Stimulated activated CD4-positive, alpha-beta T cell treated with anti-CD3 and anti-CD28 coated beads, Interleukin-1b, Interleukin-23, amount 100 ng/mL, for 48 hours (primary cell): ENCODE measurements at places on chromosomes 11 and 22.

GRCh38 chr11:21771097-21771496 is 421.8 kb upstream of the ANO5 start:
- DNase-seq: no peak

GRCh38 chr22:46609724-46610201 is 10.4 kb upstream of the GRAMD4 start:
- DNase-seq: no peak

GRCh38 chr11:100800202-100800601 is 113.1 kb downstream of the ARHGAP42 start:
- DNase-seq: no peak

DNA sequence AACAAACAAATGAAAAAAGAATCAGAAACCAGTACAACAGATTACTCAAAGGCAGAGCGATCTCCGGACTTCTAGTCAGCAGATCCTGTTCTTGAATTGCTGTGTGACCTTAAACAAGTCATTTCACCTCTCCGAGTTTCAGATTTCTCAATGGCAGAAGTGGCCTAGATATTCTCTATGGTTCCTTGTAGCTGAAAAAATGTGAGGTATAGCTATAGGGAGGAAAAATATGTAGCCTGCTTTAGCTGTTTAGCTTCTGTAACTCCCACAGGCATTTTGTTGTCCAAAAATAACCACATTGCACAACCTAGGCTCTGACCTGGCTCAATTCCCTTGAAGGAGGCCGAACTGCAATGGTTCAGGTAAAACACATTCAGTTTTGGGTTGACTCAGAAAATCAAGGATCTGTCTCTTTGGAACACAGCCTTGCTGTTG is 100.7 kb downstream of the DBX1 start:
- no peak for DNase-seq

GRCh38 chr22:36879775-36880174 is 19.0 kb downstream of the NCF4 start:
- DNase-seq: no peak

- no peak for DNase-seq
Observed at GRCh38 chr11:1394936-1395772, 5.4 kb downstream of the BRSK2 start.

DNA sequence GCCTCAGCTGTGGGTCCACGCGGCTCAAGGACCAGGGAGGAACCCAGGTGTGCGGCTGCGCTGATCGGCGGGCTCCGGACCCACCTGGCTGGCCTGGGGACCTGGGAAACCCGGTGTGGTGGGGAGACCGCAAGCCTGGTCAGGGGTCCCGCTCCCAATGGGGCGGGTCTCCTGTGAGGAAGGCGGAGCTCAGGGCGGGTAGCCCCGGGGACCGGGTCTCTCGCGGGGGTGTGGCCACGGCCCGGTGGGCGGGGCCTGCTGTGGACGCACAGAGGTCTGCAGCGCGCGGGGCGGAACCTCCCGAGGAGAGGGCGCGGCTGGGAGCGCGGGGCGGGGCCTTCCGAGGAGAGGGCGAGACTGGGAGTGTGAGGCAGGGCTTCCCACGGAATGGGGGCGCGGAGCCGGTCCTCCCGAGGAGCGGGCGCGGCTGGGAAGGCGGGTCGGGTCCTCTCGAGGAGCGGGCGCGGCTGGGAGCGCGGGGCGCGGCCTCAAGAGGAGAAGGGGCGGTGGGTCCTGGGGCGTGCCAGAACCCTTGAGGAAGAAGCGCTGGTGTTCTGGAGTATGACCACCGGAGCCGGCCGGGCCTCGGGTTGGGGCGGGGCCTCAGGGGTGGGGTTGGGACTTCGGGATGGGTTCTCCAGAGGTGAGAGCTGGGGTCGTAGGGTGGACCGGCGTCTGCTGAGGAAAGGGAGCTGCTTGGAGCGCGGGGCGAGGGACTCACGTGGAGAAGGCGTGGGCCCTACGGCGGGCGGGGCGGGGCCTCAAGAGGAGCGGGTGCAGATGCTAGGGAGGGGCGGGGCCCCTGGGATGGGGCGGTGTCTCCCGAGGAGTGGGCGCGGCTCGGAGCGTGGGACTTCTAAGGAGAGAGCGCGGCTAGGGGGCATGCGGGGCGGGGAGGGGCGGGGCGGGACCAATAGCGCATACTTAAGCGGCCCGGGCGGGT is 20.8 kb downstream of the DGCR6L start:
- peak; percentile 90 for DNase-seq

DNA sequence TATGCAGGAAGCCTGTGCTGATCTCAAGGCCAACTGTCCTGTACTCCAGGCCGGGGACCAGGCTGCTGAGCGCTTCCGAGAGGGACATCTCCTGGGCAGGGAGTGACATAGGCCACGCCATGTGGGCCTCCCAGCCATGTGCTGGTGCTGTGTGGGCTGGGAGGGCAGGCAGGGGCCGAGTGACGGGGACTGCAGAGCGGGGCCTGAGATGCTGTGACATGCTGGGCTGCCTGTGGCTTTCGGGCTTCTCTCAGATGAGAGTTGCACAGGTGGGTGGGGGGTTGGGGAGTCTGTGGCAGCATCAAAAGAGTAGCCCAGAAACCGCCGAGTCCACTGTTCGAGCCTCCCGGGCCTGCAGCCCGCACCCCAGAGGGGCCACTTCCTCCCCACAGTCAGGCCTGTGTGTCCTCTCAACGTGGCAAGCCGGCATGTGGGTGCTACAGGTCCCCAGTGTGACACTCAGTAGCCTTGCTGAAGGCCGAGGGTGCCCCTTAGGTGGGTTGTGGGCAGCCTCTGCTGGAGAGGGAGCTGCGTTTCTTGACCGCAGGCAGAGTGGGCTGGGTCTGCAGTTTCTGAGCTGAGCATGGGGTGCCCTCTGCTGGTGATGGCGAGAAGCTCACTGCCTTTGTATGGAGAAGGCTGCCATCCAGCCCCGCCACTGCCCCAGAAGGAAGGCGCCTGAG is 101.2 kb downstream of the BCR start:
- peak; percentile 78 for DNase-seq

DNA sequence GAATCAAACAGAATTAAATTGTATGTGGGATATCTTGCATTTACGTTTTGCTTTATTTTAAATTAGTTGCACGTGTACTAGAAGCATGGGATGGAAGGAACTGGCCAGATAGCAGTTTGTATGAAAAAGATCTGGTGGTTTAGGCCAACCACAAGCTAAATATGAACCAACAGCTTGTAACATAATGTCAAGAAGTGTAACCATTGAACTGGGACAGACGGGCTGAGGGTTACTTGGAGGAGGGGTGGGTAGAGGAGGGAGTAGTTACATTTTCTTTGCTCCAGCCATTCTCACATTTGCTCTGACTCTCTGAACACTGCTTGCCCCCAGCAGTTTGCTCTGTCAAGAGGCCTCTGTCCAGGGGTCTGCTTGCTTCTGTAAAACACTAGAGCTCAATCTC is 31.7 kb upstream of the CXCR5 start:
- DNase-seq: no peak

- peak; percentile 13 for DNase-seq
Observed at GRCh38 chr22:22666307-22667091, 22.1 kb downstream of the GGTLC2 start.

- DNase-seq: no peak
Observed at GRCh38 chr11:129729823-129730222, 85.8 kb upstream of the TMEM45B start.

GRCh38 chr11:117425679-117426296 is 98.1 kb downstream of the CEP164 start:
- DNase-seq: no peak

- DNase-seq: no peak
Observed at GRCh38 chr11:61718621-61719302, 33.7 kb upstream of the MYRF start.

- no peak for DNase-seq
Observed at GRCh38 chr11:76614471-76615179, 55.9 kb downstream of the LRRC32 start.
